ENCODE measurements at places on chromosomes 7 and 10.

GRCh38 chr7:158827411-158828132, 1.7 kb downstream of the ESYT2 start:
- DNase-seq: peak; percentile 68

DNA sequence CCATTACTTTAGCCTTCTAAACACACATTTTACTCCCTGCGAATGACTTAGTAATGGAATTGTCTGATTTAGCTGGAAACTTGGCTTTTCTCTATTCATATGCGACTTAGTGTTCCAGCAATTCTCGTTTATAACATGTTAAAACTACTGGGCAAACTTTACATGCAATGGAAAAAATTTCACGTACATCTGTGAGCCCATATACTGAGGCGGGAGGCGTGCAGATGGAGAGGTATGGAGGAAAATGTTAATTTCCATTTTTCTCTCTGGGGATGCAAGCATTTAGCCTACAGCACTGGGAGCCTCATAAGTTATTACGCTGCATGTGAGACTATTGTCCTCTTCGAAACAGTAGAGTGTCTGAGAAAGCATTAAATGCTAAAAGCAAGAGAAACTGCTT, 591.5 kb upstream of the ANKRD30A start:
- no peak for DNase-seq

- peak; percentile 68 for DNase-seq
These were observed 98.5 kb downstream of the CABCOCO1 start for GRCh38 chr10:61760943-61761824.

- DNase-seq: no peak
These were observed 1.4 kb upstream of the NKX1-2 start for GRCh38 chr10:124451276-124451675.

DNA sequence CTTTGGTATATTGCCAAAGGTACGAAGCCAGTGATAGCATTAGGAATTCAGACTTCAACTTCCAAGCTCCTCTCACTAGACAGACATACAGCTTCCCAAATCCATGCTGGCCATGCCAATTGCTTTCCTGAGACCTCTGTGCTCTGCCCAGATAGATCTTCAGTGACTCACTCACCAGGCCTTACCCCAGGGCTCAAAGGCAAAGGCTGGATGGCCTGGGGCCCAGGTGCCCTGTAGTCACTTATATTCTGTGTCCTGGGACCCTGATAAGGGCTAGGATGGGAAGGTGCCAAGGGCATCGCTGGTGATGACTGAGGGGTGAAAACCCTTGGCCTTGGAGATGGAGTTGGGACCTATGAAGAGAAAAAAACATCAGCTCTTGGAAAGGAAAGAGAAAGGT, 27.7 kb downstream of the WNT8B start:
- no peak for DNase-seq

- peak; percentile 61 for DNase-seq
These were observed 644 bp downstream of the PPP1R35 start for GRCh38 chr7:100435401-100436304.

- DNase-seq: no peak
These were observed 43.1 kb upstream of the CYCS start for GRCh38 chr7:25168145-25168544.

DNA sequence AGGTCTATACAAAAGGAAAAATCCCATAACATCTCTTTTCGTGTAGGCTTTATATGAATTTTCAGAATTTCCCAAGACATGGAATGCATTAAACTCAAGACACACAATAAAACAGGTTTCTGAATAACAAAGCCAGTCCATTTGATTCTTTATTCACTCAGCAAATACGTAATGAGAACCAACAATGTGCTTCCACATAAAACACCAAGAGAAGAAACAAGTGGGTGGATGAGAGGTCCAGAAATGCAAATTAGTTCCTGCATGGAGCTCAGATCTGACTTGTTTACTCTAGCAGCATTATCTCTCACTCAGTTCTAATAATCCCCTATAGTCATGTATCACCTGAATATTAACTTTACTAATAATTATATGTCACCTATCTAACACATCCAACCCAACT, 249.5 kb downstream of the LRRTM3 start:
- no peak for DNase-seq

DNA sequence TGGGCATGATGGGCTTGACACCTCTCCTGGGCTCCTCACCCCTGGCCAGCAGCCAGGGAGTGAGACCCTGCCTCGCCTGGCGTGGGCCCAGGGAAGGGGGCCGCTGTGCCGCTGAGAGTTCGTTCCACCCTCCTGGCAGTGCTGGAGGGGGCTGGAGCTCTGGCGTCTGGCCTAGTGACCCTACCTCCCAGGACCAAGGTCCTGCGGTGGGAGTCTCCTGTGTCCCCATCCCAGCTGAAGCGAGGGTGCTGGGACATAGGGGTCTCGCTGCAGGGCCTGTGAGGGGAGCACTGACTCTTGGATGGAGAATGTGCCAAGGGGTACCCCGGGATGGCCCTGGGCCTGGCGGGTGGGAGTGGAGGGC, 1.2 kb downstream of the GTF2IRD1 start:
- DNase-seq: no peak

GRCh38 chr7:28151965-28152364, 28.6 kb downstream of the JAZF1 start:
- DNase-seq: peak; percentile 73

DNA sequence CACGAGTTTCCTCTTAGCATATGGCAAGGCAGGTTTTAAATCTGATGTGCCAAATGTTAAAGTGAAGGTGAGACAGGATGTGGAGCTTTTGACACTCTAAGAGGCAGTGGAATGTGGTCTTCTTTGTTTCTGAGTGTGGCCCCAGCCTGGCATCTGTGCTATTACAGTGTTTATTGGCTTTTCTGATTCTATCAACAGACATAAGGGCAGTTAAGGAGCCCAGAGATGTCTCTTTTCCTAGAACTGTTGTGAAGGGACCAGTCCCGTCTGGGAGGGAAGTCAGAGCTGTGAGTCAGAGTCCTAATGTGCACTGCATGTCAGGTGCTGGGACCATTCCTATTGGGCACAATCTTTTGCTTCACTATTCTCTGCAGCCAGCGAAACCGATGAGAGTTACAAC, 32.5 kb downstream of the TRUB1 start:
- DNase-seq: no peak

DNA sequence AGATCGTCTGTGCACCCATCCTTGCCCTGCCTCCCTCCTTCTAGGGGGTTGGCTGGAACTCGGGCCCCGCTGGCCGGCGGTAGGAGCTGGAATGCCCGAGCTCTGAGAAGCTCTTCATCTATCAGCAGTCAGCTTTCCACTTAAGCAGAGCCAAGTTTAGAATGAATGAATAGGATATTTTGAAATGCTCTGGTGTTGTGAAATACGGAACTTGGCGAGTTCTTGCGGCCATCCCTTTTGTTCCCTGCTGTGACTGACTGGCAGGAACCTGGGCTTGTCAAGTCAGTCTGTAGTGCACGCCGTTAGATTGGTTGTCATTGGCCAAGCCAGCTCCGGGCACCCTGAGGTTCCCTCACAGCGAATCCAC, 33.3 kb downstream of the FOXK1 start:
- peak; percentile 94 for DNase-seq

DNA sequence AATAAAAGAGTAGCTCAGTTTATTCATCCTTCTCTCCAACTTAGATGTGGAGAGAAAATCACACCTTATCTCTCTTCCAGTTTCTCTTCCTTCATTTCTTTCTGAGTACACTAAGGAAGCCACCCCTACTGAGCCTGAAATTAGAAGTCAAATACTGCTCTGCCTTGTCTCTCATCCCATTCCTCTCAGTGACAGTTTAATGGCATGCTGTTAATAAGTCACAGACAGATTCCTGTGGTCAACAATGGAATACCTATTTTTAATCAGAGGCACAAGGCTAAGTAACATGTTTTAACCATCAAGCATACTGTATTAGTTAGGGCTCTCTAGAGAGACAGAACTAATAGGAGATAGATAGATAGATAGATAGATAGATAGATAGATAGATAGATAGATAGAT, 253.2 kb downstream of the HTR7 start:
- no peak for DNase-seq

DNA sequence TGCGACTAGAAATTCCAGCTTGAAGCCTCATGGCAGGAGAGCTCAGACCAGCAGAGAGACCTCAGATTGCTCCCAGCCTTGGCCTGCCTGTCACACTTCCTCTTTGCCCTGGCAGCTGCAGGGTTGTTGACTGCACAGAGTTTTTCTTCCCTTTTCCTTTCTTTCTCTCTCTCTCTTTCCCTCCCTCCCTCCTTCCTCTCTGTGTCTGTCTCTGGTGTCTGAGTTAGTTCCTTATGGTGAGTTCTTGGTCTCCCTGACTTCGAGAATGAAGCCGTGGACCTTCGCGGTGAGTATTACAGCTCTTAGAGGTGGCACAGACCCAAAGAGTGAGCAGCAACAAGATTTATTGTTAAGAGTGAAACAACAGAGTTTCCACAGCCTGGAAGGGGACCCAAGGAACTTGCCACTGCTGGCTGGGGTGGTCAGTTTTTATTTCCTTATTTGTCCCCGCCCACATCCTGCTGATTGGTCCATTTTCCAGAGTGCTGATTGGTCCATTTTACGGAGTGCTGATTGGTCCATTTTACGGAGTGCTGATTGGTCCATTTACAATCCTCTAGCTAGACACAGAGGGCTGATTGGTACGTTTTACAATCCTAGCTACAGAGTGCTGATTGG, 266.3 kb downstream of the RPS24 start:
- no peak for DNase-seq

- no peak for DNase-seq
These were observed 41.1 kb downstream of the INSIG1 start for GRCh38 chr7:155338632-155339320.

DNA sequence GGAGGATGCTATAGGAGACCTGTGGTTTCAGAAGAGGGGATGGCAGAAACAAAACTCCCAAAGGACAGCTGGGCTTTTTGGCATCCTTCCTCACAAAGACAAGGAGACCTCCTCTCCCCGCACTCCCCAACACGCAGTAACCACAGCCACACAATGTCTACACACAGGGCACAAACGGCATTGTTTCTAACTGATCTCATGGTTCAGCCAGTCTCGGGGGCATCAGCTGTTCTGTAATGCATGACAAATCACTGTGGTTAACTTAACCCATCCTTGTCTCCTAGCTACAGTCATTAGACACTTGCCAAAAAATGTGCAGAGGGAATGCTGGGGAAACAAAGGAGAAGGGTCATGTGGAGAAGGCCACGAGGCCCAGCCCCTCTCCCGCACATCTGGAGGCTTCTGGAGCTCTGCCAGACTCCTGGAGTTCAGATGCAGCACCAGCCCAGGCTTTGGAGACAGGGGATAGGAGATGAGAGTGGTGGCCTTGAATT, 7.6 kb upstream of the ADAMTS14 start:
- peak; percentile 78 for DNase-seq

DNA sequence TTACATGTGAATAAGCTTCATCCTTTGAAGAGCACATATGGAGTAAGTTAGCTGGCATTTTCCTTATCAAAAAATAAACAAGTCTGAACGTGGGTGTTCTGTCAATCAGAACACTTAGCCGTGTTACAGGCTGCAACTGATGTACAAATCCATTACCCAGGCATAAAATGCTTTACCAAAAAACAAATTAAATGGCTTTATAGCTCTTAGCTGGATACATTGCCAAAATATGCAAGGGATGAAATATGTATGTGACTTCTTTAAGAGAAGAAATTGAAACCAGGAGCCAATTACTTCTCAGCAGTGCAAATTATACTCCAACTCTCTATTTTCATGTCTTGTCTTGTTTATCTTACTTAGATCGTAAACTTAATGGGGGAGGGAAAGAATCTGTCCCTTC, 214.8 kb downstream of the DGKB start:
- peak; percentile 36 for DNase-seq

- DNase-seq: peak; percentile 66
These were observed 119.1 kb upstream of the JCAD start for GRCh38 chr10:30178356-30178964.

- peak; percentile 13 for DNase-seq
These were observed 676.4 kb upstream of the NRP1 start for GRCh38 chr10:34010891-34011290.

- DNase-seq: no peak
These were observed 6.6 kb upstream of the EBF3 start for GRCh38 chr10:129970465-129971364.

GRCh38 chr10:68088740-68089139, 13.7 kb upstream of the HERC4 start:
- no peak for DNase-seq

DNA sequence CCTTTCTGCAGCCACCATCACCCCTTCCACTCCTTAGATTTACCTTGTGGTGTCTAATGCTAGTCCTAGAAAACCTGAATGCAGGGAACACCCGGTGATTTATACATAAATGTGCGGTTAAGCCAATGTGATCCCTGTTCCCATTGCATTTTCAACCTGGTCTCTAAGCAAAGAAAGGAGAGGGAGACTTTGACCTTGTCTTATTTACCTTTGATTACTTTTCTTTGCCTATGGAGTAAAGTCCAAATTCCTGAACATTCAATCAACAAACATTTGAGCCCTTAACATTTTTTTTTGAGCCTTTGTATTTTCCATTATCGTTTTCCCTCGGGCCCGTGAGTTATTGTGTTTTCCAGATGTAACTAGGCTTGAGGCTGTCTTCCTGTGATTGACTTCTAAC, 233.9 kb downstream of the ZNF248 start:
- DNase-seq: no peak

DNA sequence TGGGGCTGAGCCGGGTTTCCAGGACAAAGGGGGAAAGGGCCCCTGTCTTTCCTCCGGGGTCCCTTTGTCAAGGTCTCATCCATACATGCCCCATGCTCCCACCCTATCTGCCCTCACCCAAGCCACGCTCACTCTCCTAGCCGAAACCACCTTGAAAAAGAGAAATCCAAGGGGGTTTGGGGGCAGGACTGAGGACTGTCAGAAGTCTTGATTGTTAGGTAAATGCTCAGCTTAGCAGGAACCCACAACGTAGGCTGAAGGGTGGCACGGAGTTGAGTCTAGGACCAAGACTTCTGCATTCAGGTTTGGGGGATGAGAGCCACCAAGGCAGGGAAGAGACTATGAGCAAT, 719 bp upstream of the PGAM2 start:
- DNase-seq: no peak

GRCh38 chr7:74324531-74325209, 35.5 kb downstream of the CLIP2 start:
- no peak for DNase-seq

- DNase-seq: no peak
These were observed 35.0 kb downstream of the ARMC3 start for GRCh38 chr10:22962817-22963216.

DNA sequence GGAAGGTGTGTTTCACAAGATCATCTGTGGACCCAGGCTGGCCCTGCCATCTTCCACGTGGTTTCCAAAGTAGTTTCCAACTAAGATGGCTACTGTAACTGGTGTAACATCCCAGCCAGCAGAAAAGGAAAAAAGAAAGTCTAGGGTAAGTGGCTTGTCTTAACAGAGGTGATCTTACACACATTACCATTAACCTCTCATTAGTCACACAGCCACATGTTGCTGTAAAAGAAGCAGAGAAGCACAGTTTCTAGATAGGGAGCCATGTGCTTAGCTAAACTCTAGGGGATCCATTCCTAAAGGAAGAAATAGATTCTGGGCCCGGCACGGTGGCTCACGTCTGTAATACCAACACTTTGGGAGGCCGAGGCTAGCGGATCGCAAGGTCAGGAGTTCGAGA, 54.3 kb downstream of the ZNF438 start:
- no peak for DNase-seq

DNA sequence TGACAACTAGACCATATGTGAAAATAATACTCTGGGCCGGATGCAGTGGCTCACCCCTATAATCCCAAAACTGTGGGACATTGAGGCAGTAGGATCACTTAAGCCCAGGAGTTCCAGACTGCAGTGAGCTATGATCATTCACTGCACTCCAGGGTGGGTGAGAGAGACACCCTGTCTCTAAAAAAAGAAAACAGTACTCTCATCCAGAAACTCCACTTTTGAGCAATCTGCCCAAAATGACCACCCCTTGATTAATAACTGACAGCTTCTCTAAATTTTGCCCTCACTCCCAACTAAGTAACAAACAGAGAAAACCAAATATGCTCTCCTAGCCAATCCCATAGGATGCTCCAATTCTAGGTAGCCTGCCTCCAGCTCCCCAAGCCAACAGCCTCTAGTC, 62.5 kb upstream of the AKR1E2 start:
- DNase-seq: no peak

Data from epithelial cell of esophagus (primary cell).